ENCODE measurements at places on chromosomes 4 and X.

DNA sequence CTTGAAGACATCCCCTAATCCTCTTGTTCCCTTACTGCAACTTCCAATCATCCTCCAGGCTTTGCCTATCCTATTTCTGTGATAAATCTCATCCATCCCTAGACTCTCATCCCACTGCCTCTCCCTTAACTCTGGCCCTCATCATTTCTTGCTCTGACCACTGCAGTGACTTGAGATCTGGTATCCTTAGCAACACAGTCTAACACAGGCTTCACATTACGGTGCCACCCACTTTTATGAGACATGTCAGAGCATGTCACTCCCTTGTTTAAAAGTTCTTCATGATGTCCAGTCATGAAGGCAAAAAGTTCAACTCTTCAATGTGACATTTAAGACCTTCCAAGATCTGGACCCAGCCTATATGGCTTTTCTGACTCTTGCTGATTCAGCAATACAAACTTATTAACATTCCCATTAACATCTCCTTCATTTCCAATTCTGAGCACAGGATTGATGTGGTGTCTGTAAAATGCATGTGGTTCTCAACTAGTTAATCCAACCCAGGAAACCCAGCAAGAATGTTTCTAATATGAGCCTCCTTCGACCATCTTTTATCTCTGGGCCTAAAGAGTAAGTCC, 64.0 kb downstream of the OR13H1 start:
- DNase-seq = no peak

- DNase-seq = no peak
Measured at GRCh38 chr4:180926277-180926676, 1316.9 kb upstream of the TENM3 start.

- DNase-seq = no peak
Measured at GRCh38 chr4:76830964-76831703, 66.8 kb downstream of the SOWAHB start.

DNA sequence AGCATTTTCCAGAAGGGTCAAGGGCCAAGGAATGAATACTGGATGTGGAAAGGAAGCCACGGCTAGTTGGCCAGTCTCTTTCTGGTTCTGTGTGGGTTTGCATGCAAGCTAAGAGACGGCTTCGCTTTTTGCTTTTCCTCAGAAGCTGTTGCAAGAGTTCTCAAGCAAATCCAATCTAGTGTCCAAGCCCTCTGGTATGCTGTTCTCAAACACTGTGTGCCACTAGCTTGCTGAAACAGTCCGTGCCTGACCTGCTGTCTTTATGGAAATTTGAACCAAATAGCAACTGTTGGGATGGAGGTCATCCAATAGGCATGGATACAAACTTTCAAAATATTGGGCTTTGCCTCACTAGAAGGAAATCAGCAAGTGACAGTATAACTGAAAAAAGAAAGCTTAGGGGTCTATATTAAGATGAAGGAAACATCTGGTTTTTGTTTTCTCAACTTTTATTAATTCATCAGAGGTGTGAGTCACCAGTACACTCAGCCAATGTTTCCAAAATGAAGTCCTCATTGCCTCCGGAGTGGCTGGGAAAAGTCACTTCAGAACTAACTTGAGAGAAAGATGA, 70.5 kb downstream of the SLC9A6 start:
- DNase-seq = no peak

- no peak for DNase-seq
Measured at GRCh38 chrX:42976746-42977366, 198.9 kb upstream of the PPP1R2C start.

DNA sequence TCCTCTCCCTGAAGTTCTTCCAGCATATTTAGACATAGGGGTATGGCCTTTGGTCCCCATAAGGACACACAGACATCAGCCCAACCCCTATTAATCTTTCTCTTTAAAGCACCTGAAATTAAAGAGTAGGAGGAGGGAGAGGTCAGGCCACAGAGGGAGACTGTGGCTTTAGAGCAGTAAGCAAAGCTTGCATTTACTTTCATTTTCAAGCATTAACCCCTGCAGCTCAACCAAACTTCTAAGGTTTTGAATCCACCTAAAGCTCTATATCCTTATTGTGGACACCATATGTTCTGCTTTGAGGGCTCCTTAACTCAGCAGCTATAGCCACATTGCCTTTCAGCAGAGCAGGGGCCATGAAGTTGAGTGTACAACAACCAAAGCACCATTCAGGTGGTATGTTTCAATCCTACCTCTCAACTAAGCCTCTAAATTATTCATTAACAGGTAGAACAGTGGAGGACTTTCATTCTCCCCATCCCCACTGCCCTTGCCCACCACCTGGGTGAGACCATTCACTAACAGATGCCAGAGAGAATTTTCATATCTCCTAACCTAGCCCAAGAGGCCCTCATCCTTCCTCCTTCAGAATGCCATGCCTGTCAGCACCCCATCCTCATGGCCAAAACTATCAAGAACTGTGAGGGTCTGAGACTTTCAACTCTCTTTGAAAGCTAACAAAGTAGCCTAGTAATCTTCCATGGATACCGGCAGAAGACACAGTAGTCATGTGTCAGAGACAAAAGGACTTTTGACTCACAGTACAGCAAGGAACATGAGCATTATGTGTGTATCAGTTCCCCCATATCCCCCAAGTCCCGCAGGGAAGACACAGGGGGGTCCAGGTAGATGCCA, 20.8 kb downstream of the LIN54 start:
- DNase-seq = peak; percentile 53

DNA sequence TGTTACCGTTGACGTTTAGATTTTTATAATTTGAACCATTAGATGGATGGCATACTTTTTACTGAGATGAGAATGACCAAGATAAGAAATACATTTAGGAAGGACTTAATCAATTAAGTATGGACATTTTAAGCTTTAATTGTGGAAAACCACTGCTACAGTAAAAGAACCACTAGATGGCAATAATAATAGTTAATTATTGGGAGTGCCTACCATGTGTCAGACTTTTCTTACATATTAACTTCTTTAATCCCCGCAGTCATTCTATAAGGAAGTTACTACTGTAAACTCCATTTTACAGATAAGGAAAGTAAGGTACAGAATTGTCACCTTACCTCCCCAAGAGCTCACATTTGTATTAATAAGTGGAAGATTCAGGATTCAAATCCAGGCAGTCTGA, 48.5 kb upstream of the MYOZ2 start:
- no peak for DNase-seq

All from GM20000 (cell line).